HCT116 (cell line): ENCODE measurements at places on chromosomes 4 and X.
A peak's percentile ranks its signal among the peaks of the same experiment; 100 is the strongest.

- DNase-seq, result no peak
Measured at GRCh38 chrX:9758021-9758638, 7.5 kb downstream of the GPR143 start.

DNA sequence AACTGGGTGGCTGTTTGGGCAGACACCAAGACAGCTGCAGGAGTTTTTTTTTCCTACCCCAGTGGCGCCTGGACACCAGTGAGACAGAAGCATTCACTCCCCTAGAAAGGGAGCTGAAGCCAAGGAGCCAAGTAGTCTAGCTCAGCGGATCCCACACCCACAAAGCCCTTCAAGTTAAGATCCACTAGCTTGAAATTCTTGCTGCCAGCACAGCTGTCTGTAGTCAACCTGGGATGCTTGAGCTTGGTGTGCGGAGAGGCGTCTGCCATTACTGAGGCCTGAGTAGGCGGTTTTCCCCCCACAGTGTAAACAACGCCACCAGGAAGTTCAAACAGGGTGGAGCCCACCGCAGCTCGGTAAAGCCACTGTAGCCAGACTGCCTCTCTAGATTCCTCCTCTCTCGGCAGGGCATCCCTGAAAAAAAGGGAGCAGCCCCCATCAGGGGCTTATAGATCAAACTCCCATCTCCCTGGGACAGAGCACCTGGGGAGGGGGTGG, 171.4 kb downstream of the ARHGEF9 start:
- no peak for DNase-seq

- peak; percentile 38 for DNase-seq
Measured at GRCh38 chrX:20066968-20067708, 49.6 kb downstream of the MAP7D2 start.

- DNase-seq, result peak; percentile 34
Measured at GRCh38 chrX:10327651-10328050, 170.9 kb downstream of the CLCN4 start.

GRCh38 chrX:148552775-148553174, 52.4 kb downstream of the AFF2 start:
- no peak for DNase-seq

DNA sequence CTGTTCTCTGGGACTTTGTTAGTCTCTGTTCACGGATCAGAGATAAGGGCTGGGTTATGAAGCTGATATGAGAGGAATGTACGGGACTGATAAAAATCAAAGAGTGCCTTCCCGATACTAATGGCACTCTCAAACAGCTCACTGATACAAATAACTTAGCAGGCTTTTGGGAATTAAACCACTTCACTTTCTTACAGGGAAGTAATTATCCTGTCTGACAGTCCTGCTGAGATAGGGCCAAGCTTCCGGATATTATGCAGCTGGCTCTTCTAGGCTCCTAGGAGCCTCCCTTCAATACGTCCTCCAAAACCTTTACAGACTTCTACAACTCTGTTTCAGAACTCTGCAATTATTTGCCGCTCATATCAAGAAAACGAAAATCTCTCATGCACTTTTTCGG, 418.0 kb downstream of the NLGN4X start:
- no peak for DNase-seq

DNA sequence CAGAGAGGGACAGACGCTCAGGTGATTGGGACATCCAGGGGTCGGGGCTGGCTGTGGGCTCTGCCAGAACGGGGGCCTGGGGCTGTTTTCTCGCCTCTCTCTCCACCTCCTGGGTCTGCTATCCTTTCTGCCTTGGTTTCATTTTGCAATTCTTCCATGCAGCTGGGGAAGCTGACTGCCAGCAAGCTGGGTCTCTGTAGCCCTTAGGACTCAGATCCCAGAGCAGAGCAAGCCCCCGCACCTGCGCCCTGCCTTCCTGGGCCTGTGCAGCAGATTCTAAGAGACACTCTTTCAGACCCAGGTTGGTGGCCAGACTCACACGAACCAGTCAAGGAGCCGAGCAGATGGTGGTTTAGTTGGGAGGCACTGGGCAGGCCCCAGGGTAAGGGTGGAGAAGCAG, 59.1 kb upstream of the GRPEL1 start:
- DNase-seq, result no peak

DNA sequence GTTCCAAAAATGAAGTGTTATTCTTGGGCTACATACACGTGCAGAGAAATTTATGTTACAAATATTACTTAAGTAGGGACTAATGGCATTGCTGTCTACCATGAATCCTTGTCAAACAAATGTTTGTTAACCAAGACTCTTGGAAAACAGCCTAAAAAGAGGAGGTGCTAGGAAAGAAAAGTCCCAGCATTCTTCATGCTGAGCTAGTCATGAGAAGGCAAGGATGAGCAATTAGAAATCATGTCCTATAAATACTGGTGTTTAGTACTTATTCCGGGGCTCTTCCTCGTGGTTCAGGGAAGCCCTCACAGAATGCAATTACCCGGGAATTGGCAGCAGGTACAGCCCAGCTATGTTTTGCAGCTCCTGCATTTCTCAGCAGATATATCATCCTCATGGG, 378.1 kb upstream of the FTHL17 start:
- no peak for DNase-seq

GRCh38 chrX:31383991-31384390, 312.1 kb upstream of the FTHL17 start:
- DNase-seq, result no peak

- no peak for DNase-seq
Measured at GRCh38 chr4:141350122-141350905, 129.6 kb downstream of the ZNF330 start.

GRCh38 chr4:85783900-85784299, 308.9 kb downstream of the ARHGAP24 start:
- DNase-seq, result no peak

DNA sequence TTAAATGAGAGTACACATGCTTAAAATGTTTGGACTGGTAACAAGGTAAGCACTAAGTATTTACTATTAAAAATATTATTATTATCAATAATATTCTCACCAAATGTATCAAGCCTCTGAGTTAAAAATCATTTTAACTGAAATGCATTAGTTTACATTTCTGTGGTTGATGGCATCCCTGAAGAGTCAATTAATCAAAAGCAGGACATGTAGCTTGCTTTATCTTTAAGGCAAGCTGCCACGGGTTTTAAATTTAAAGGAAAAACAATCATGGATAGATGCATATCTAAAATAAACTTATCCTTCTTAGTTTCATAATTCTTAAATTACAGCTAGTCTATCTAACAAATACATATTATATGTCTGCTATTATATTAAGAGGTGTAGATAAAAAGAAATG, 584.8 kb upstream of the INTU start:
- no peak for DNase-seq

- DNase-seq, result no peak
Measured at GRCh38 chrX:37332987-37333658, 16.0 kb upstream of the PRRG1 start.

DNA sequence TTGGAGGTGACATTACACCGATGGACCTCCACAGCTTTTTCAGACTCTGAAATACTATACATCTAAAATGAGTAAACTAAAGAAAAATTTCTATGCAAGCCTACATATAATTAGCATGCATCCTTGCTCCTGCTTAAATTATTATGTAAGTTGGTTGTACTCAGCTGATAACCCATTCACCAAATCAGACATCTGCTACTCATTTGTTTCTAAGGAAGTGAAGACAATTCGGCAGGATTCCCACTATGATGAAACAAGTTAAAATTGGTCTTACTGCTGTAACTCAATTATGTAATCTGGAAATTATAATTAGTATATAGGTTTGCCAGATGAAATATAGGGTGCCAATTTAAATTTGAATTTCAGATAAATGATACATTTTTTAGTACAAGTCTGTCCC, 59.5 kb upstream of the FGF13 start:
- DNase-seq, result no peak

DNA sequence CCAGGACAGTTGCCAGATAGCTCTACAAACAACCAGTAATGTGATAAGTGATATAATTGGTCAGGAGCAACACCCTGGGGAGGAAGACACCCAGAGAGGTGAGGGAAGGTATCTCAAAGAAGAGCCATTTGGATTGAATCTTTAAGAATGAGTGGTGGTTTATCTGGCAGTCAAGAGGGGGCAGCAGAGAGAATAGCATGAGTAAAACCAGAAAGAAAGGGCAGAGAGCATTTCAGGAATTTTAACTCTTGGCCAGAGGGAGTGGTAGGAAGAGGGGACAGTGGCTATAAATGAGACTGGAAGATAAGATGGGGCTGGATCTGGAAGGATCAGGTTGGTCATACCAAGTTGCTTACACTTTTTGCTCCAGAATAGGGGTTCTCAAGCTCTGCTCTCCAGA, 5.9 kb upstream of the SEPTIN6 start:
- DNase-seq, result peak; percentile 47

DNA sequence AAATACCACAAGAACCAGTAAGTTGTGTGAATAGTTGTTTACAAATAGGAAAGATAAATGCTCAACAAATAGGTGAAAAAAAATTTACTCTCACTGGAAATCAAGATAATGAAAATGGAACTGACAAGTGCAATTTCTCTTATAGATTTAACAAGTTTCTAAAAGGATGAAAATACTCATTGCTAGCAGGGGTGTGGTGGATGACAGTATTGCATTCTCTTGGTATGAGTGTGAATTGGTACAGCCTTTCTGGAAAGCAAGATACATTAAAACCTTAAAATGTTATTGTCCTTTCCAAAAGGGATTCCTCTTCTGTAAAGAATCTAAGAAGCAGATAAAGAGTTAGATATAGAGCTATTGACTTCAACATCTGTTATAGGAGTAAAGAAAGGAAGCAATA, 240.0 kb upstream of the RPS6KA3 start:
- no peak for DNase-seq

DNA sequence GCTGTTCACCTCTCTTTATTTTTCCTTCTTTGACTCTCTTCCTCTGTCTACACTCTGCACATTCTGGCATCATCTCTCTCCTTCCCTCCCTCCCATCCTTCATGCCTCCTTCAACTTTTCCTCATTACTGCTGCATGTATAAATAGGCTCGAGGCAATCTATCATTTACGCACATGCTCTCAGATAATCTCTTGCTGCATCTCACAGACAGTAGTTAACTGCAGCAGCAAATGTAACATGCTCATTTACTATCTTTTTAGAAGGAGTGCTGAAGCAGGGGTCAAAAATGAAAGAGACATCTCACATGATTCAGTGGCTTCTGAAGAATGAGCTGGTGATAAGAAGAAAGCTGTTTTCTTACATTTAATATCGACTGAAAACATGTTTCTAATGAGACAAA, 127.7 kb downstream of the RASL11B start:
- DNase-seq, result no peak

DNA sequence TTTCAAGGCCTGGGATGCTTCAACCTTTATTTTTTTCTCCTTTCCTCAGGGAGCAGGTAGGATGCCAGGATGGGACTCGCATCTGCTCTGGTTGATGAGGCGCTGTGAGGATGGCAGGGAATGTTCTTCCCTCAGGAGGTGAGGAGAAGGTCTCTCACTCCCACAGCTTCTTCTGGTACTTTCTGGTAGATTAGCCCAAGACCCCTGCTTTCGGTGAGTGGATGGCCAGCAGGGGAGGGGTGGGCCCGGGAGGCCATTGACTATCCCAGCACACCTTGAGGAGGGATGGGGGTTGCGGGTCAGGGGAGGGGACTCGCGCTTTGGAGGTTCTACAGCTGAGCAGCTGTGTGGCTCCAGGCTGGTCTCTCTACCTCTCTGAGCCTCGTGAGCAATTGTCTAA, 14.8 kb downstream of the CYTL1 start:
- DNase-seq, result no peak

- DNase-seq, result no peak
Measured at GRCh38 chr4:3708103-3708510, 58.1 kb upstream of the ADRA2C start.

DNA sequence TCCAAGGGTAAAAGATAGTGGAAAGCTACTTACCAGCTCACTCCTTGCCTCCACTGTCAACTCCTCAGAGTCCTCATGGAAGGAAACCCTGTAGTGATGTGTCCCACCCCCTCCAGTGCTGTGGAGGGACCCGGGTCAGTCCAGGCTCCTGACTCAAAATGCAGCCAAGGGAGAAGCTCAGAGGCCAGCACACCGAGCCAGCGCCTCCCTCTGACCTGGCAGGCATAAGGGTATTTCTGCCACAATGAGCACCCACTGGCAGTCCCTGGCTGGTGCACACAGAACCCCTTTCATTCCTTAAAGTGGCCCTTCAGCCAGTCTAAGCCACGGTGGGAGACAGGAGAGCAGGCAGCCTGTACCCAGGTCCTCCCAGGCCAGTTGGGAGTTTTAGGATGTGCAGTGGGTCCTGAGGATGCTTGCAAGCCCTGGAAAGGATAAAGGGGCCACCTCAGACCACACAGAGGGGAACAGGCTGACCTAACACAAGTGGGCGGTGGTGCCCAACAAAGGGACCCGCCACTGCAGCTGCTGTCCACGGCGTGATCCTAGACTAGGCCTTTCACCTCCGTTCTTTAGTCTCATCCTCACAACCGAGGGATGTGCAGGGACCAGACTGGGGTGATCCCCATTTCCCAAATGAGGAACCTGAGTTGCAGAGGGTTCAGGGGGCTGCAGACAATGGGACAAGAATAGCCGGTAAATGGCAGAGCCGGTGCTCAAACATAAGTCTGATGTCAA, 5.7 kb downstream of the JAKMIP1 start:
- DNase-seq, result no peak

GRCh38 chr4:176538217-176538925, 218.6 kb downstream of the SPCS3 start:
- no peak for DNase-seq

- DNase-seq, result no peak
Measured at GRCh38 chr4:149009223-149009622, 567.0 kb upstream of the NR3C2 start.

- DNase-seq, result no peak
Measured at GRCh38 chrX:31298916-31299315, 227.1 kb upstream of the FTHL17 start.

DNA sequence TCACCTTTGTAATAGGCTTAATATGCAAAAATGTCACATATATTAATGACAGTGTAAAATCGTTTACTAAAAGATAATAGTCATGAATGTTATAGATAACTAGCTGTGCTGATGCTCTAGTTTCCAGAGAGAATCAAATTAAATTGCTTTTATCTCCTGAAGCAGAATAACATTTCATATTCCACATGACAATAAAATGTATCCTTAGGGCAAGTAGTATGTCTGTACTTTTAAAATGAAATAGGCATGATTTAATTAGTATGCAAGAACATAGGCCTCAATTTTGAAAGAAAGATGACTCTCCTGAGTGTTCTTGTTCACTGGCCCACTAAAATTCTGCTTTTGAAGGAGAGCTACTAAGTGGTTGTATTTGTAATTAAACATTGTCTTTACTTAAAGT, 1027.0 kb downstream of the ARAP2 start:
- no peak for DNase-seq

DNA sequence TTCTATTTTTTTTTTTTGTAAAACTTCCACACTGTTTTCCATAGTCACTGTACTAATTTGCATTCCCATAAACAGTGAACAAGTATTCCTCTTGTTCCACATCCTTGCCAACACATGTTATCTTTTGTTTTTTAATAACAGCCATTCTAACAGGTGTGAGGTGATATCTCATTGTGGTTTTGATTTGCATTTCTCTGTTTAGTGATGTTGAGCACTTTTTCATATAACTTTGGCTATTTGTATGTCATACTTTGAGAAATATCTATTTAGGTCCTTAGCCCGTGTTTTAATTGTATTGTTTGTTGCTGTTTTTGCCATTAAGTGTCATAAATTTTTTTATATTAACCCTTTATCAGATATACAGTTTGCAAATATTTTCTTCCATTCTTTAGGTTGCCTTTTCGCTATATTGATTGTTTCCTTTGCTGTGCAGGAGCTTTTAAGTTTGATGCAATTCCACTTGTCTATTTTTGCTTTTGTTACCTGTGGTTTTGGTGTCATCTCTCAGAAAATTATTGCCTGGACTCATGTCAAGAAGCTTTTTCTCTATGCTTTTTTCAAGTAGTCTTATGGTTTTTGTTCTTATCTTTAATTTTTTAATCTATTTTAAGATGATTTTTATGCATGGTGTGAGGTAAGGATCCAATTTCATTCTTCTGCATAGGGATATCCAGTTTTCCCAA, 27.9 kb upstream of the NDNF start:
- DNase-seq, result no peak
